Panc1 (cell line): ENCODE measurements at places on chromosomes 3 and 15. TPM values are rescaled to one million over a fixed set of nuclear protein-coding genes. Genes with fewer than 3 reads are reported as not detected.

Gene BCL6
- total RNA-seq = 21.5 TPM

Gene SLC30A4
- total RNA-seq = 9.3 TPM

Gene MEIS2
- total RNA-seq = 9.3 TPM

Gene ZNF660
- total RNA-seq = not detected

Gene PIK3R4
- total RNA-seq = 26.1 TPM

Gene CMTM8
- 9.8 TPM for total RNA-seq

Gene SHF
- 3.0 TPM for total RNA-seq

Gene CLDN18
- total RNA-seq = 0.08 TPM

Gene SMCO1
- total RNA-seq = not detected

Gene PRRT3
- total RNA-seq = 1.1 TPM

Gene CHRNA3
- total RNA-seq = 0.31 TPM

Gene GRAMD2A
- total RNA-seq = 1.3 TPM

Gene CHL1
- not detected for total RNA-seq

Gene PPM1L
- total RNA-seq = 23.8 TPM

Gene RGMA
- total RNA-seq = 0.62 TPM

Gene EFHB
- total RNA-seq = 0.46 TPM

Gene GOLGA8T
- total RNA-seq = not detected

Gene TRAIP
- 18.5 TPM for total RNA-seq

Gene GOLGA6D
- not detected for total RNA-seq

Gene EIF2B5
- total RNA-seq = 60.2 TPM

Gene GOLGA6L7
- not detected for total RNA-seq

Gene HDGFL3
- 34.1 TPM for total RNA-seq

Gene ADGRG7
- total RNA-seq = not detected

Gene MAPKBP1
- 38.4 TPM for total RNA-seq

Gene FEZF2
- not detected for total RNA-seq

Gene ELL3
- total RNA-seq = 6.8 TPM

Gene POPDC2
- total RNA-seq = 0.15 TPM

Gene LMAN1L
- total RNA-seq = not detected

Gene SEMA3B
- total RNA-seq = 1.4 TPM

Gene BAHD1
- total RNA-seq = 40.6 TPM

Gene IL17RB
- 15.9 TPM for total RNA-seq

Gene WWTR1
- 298 TPM for total RNA-seq

Gene ATP13A4
- not detected for total RNA-seq

Gene ILDR1
- total RNA-seq = not detected
